ENCODE measurements at places on chromosomes 1 and 21. TPM values are rescaled to one million over a fixed set of nuclear protein-coding genes. Genes with fewer than 3 reads are reported as not detected.

DNA sequence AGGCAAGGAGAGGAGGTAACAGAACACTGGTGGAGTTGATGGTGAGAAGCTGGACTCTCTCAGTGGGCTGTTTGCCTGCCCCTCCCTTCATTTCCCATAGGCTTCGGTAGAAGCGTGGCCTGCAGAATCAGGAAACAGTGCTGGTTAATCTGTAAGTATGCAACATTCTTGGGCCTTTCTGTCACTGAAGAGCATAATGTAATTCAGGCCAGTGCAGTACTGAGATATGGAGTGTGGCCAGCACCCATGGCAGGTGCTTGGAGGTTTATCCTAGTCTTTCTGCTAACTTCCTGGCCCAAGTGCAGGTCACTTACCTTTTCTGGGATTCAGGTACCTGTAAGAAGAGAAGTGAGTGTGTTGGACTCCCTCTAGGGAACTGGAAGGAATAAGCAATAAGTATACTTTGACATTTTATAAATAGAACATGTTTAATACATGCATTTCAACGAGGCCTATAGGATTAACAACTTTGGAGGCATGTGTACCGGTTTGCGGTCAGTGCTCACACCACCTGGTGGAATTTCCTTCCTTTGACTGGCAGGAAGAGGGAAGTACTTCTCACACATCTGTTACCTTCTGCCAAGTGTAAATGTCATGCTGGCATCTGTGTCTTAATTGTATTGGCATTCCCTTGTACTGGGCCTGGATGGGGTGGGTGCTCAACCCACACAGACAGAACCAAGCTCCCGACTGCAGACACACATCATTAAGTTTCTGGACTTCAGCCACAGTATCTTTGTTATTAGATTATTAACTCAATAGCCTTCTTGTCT is 105.5 kb downstream of the KIF26B start:
- no peak for DNase-seq

GRCh38 chr1:221013691-221014660 is 134.7 kb downstream of the HLX start:
- no peak for DNase-seq

- DNase-seq, result no peak
Measured at GRCh38 chr1:159942632-159943277, 2.7 kb downstream of the IGSF9 start.

DNA sequence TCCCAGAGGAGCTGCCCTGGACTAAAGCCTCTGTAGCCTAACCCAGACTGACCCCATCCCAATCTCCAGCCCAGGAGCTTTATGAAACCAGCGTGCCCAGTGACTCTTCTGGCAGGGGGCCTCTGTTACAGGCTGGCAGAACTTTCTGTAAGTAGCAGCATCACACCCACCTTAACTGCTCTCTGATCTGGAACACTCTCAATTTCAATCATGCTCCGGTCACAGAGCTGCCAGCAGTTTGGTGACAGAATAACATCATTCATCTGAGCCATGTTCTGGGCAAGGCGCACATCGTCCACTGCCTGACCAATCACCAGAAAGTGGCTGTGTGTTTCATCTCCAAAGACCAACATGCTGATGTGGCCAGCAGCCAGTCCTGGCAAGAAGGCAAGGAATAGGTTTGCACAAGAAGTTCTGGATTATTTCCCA is 14.7 kb downstream of the ADCY10 start:
- peak; percentile 86 for DNase-seq

GRCh38 chr1:62131093-62131725 is 63.4 kb upstream of the L1TD1 start:
- DNase-seq, result no peak

DNA sequence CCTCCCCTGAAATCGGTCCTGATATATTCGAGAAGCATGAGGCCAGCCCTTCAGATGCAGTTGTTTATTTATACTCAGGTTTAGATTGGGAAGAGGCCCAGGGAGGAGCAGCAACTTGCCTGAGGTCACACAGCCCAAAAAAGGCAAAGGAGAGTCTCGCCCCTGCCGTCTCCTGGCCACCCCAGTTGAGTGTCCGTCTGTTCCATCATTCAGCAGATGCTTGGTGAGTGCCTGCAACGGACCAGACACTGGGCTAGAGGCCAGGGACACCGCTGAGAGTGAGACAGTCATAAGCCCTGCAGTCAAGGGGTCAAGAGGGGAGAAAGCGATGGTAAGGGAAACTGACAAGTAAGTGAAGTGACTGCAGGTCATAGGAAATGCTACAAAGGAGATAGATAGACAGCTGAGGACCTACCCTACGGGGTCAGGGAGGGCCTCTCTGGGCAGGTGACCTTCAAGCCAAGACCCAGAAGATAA is 15.4 kb upstream of the SELENON start:
- DNase-seq, result no peak

- DNase-seq, result no peak
Measured at GRCh38 chr1:212688341-212689047, 11.1 kb downstream of the BATF3 start.

TMEM201 gene
- 7.0 TPM for total RNA-seq

C1orf167 gene
- 1.6 TPM for total RNA-seq

TNFRSF1B gene
- 18.5 TPM for total RNA-seq
